ENCODE measurements at places on chromosomes 16 and 17.

GRCh38 chr16:67730326-67730725 lies 11.2 kb upstream of the GFOD2 start:
- DNase-seq = no peak

DNA sequence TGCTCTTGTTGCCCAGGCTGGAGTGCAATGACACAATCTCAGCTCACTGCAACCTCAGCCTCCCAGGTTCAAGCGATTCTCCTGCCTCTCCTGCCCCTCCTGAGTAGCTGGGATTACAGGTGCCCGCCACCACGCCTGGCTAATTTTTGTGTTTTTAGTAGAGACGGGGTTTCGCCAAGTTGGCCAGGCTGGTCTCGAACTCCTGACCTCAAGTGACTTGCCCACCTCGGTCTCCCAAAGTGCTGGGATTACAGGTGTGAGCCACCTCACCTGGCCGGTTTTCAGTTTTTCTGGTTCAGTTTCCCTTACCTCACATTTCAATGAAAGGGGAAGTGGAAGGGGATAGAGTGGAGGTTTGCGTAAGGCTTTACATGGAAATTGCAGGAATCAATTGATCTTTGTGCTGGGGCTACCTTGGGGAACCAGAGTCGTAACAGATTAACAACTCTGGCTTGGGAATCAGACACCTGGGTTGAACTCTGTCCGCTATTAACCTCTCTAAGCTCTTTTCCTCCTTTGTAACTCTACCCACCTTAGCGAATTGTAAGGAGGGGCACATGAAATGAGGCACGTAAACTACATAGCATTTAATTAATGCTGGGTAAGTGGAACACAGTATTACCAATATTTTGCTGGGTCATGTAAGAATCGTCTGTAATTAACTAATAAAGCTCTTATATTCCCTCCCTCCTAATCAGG lies 3.2 kb downstream of the MPV17L start:
- DNase-seq = no peak

- no peak for DNase-seq
Measured at GRCh38 chr16:78884204-78884603, 716.3 kb downstream of the MAF start.

GRCh38 chr17:50815400-50815799 lies 20.0 kb upstream of the WFIKKN2 start:
- no peak for DNase-seq

- no peak for DNase-seq
Measured at GRCh38 chr17:76252040-76252954, 12.0 kb upstream of the RNF157 start.

DNA sequence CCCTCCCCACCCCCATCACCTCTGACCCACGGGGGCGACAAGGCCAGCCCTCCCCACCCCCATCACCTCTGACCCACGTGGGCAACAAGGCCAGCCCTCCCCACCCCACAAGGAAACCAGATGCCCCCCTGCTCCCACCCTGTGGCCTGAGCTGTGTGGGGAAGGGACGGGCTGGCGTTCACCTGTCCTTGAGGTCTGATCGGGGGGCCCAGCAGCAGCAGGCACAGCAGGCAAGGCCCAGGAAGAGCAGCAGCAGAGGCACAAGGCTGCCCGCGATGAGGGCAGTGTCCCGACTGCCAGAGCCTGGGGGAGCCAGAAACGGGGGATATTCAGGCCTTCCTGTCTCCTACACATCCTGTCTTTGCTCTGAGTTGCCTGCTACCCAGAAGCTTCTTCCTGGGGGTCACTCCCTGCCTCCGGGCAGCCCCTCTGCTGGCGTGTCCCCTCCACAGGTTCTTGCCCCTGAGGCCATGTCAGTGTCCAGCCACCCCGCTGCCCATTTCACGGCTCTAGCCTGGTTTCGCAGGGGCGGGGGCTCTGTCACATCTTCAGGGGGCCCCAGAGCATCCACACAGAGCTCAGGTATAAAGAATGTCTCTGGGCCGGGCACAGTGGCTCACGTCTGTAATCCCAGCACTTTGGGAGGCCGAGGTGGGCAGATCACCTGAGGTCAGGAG lies 6.8 kb downstream of the SCARF1 start:
- DNase-seq = no peak

DNA sequence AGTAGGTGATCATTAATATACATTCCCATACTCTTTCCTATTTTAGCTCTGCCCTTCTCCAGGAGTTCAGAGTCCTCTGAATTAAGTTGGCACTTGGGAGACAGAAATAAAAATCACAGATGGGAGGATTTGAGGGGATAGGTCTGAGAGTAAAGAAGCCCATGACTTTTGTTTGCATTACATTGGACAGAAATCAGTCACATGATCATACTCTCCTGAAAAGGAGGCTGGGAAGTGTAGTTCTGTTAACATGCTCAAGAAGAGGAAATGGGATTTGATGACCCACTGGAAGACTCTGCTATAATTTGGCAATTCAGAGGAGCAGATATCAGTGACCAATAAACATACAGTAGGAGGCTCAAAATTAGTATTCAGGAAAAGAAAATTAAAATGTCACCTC lies 674.9 kb upstream of the C16orf82 start:
- no peak for DNase-seq

- no peak for DNase-seq
Measured at GRCh38 chr16:85605051-85605911, 7.8 kb upstream of the GSE1 start.

DNA sequence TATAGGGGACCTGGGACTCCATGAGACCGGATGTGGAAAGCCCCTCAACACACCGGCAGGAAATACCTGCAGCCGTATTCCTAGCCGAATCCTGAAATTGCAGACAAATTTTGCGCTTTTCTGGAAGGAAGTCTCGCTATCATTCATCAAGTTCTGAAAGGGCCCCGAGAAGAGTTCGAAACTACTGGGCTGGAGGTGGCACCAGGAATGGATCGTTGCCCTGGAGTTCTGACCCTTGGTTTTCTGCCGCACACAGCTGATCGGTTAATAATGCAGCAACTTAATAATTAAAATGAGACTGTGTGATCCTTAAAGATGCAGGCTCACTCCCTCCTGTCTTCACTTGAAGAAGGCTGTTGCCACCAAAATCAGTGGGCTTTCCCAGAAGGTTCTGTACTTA lies 55.7 kb upstream of the MRTFB start:
- no peak for DNase-seq

- DNase-seq = no peak
Measured at GRCh38 chr16:55443434-55444346, 35.3 kb upstream of the MMP2 start.

Data from stimulated activated CD4-positive, alpha-beta T cell treated with anti-CD3 and anti-CD28 coated beads, Interleukin-4, amount 100 ng/mL, for 4 hours (primary cell).